Hematopoietic multipotent progenitor cell treated with erythropoietin and hydrocortisone succinate and interleukin-3 and kit ligand, for 4 days (in vitro differentiated cells): ENCODE measurements at places on chromosomes 7 and 10.

- DNase-seq = peak; percentile 51
Observed at GRCh38 chr10:108970016-108970415, 953.3 kb downstream of the XPNPEP1 start.

DNA sequence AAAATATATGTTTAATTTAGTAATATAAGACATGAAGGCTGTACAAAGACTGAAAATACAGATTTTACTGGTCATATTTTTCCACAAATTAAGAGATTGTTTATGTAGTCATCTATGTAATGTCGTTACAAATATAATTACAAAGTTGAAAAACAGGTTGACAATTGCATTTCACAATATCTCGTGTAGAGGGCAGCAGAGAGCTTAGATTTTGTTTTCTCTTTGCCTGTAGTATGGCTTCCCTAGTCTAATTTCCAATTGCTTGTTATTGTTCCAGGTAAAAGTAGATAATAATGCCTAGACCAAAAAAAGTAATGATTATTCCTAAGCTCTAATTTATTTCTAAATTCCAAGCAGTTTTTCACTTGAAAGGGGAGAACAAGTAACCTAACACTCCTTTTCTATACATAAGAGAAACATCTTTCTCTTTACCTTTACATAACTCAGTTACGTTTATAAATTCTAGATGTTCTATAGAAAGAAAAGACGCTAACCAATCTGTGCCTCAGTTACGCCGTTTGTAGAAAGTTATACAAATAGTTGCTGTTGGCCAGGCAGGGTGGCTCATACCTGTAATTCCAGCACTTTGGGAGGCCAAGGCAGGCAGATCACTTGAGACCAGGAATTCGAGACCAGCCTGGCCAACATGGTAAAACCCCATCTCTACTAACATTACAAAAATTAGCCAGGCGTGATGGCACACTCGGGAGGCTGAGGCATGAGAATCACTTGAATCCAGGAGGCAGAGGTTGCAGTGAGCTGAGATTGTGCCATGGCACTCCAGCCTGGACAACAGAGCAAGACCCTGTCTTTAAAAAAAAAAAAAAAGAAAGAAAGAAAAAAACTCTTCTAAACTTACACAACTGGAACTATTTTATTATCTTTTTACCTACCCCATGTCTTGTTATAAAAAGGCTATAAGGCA lies 30.0 kb downstream of the NET1 start:
- DNase-seq = peak; percentile 75

- no peak for DNase-seq
Observed at GRCh38 chr10:132912713-132913558, 29.4 kb downstream of the CFAP46 start.

DNA sequence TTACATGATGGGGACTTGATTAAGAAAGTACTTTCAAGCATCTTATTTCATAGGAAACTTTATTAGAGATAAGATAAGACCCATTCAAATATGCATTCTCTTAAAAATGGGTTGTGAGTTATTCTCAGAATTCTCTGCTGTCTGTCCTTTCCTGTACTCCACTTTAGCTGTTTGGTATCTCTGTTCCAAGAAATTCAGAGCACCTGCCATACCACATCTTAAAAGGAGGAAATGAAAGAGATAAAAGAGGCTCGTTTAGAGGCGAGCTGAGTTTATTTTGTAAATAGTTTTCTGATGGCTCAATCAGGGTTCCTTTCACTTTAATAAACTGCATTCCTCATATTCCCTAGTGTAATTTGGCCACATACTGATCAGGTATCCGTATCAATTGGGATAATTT lies 87.2 kb downstream of the MDFIC start:
- DNase-seq = peak; percentile 76

DNA sequence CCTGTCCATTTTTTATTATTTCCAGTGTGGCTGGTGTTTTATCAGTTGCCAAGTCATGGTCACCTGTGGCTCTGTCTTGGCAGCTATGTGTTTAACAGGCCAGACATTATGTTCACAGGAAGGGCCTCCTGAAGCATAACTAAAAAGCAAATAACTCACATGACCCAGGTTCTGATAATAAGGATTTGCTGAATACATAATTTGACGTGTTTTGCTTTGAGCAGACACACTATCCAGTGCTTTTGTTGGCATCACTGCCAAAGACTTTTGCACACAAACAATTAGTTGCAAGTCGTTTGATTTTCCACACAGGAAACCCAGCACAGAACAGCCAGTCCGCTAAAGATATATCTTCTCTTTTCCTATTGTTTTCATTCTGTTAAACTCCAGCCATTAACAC lies 173.6 kb downstream of the ARL4A start:
- DNase-seq = no peak

GRCh38 chr10:12428447-12429135 lies 79.2 kb downstream of the CAMK1D start:
- DNase-seq = no peak

DNA sequence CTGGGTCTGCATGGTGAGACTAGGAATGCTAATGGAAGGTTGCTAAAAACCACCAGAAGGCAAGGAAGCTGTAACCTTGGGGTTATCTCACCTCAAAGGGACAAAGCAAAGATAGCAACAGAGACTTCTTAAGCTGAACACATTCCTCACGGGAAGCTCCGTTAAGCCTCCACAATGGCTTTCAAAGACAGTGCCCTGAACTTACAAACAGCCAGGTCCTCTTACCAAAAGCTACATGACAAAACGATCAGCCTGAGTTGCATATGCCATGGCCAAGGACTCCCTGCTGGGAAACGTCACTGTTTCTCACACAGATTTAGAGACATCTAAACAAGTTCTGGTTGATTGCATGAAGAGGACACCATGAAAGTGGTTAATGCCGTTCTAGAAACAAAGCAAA lies 52.7 kb downstream of the HTR5A start:
- DNase-seq = no peak

- peak; percentile 24 for DNase-seq
Observed at GRCh38 chr7:23373151-23374004, 74.2 kb downstream of the MALSU1 start.

DNA sequence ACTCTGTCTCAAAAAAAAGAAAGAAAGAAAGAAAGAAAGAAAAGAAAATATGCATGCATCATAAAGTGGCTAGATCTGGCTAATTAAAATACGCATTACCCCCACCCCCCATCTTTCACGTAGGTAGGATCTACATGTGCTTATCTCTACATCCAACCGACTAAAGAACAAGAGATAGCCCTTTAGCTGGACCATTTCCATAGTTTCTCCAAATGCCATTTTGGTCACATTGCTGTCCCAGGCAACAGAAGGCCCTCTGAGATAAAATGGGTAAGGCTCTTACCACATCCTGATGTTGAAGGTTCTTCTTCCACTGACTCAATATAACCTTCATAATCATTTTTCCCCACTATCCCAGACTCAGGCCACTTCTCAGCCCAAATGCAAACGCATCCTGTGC lies 31.5 kb downstream of the PIK3AP1 start:
- peak; percentile 97 for DNase-seq

DNA sequence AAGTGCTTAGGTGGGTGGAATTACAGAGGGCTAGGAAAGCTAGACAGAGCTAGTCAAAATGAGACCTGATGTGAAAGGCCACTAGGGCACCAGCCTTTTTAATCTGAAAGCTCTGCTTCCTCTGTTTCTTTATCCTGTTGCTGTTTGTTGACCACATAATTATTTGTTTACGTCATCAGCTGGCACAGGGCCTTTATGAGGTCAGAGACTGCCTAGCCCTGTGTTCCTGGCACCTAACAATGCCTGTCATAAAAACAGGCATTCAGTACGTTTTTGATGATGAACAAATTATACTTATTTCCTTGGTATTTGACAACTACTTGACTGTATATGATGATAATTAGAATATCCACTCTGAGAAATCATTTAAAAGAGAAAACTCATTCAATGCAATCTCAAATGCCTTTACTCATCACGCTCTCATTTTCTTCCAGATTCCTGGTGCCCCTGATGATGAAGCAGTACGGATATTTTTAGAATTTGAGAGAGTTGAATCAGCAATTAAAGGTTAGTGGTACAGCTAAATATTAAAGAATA lies 26.0 kb downstream of the RBM17 start:
- DNase-seq = no peak

- DNase-seq = no peak
Observed at GRCh38 chr10:115979576-115979975, 293.4 kb downstream of the GFRA1 start.

GRCh38 chr10:52213321-52213752 lies 100.7 kb upstream of the DKK1 start:
- DNase-seq = no peak

GRCh38 chr7:104371216-104371979 lies 43.0 kb downstream of the LHFPL3 start:
- DNase-seq = no peak

DNA sequence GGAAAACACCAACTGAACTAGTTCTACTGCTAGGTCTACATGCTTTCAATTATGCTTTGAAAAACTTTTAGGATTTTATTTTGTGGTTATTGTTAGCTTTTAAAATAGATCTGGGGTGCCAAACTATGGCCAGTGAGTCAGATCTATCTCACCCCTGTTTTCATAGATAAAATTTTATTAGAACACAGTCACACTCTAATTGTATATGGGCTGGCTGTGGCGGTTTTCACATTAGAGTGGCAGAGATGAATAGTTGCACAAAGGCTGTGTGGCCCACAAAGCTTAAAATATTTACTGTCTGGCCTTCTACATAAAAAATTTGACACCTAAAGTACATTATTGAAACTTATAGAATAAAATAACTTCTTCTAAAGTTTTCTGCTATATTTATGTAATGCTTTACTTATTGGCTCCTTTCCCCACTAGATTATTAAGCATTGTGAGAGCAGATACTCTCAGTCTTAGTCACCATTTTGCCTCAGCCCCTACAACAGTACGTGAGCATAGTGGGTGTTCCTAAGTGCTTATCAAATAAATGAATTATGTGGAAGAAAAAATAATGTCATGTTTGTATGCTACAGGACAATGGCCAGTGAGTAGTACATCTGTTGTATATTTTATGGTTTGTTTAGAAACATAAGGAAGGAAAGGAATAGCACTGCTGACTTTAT lies 5.4 kb upstream of the SUV39H2 start:
- DNase-seq = peak; percentile 52

DNA sequence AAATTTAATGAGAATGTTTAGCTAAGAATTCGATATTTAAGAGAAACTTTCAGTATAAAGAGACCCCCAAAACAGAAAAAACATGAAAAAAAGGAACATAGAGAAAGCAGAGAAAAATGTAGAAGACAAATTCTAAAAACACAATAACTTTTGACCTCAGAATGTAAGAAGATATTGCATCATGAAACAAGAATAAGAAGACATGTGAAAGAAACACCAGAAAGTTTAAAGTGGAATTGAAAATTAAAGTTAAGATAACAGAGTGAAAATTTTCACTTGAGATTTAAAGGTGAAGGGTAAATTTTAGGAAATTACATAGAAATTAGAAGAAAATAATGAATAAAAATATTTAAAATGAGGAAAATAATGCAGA lies 78.2 kb upstream of the FAM3C start:
- no peak for DNase-seq

GRCh38 chr7:50959991-50960390 lies 177.3 kb upstream of the GRB10 start:
- no peak for DNase-seq

- no peak for DNase-seq
Observed at GRCh38 chr7:106061301-106061979, 50.7 kb downstream of the SYPL1 start.

DNA sequence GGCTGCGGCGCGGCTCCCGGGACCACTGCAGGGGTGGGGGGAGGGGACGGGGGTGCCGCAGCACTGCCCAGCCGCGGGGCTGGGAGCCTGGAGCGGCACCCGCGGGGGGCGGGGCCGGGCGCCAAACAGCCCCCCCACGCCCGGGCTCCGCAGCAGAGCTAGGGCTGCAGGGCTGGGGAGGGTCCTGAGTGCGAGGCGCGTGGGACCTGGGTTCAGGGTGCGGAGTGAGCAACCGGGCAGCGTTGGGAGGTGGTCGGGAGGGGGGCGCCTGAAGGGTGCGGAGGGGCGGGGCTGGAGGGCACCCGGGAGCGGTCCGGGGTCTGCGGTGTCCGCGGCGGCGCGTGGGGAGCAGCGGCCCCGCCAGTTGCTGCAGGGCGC lies 528 bp downstream of the CAMK2G start:
- no peak for DNase-seq

- no peak for DNase-seq
Observed at GRCh38 chr7:106783286-106783685, 81.8 kb upstream of the PIK3CG start.

- no peak for DNase-seq
Observed at GRCh38 chr7:114519240-114519639, 104.6 kb downstream of the FOXP2 start.

GRCh38 chr7:78437118-78437517 lies 638.5 kb downstream of the PHTF2 start:
- no peak for DNase-seq

DNA sequence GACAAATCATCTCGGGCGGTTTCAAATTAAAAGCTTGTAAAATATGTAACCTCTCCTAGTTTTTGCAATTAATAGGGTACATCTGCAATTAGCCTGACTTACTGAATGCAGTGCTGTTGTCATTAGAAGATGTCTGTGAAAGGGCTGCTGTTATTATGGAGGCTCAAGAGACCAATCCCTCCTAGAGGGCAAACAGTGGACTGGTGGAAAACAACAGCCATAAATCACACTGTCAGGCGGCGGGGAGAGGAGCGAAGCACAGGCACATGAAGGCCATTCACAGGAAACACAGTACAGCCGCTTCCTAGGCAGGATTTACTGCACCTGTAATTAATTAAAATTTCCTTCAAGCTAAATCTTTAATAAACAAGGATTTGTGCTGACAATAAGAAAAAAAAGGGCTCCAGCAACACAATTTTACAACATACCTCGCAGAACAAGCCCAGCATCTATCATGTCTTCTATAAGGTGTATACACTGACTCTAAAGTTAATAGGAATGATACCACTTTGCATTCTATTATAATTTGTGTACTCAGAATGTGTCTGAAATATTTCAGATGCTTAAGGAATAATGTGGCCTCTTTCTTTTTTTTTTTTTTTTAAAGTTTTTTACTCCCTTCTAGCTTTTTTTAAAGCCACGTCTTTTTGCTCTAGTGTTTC lies 50.7 kb downstream of the ERCC6 start:
- no peak for DNase-seq

DNA sequence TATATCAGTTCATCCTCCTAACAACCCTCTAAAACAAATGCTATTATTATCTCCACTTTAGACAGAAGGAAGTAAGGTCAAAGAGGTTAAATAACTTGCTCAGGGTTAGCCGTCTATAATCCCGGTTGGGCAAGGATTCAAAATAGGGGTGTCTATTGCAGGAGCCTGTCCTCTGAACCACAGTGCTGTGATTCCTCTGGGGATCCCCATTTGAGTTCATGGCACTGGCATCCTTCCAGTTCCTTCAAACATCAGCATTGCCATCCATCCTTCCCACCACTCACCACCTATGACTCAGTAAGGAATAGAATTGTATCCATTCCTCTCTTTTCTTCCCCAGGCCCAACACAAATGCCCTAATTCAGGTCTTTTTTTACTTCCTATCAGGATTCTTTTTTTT lies 25.6 kb downstream of the HPS6 start:
- DNase-seq = no peak

GRCh38 chr10:118047157-118047719 lies 497 bp upstream of the RAB11FIP2 start:
- no peak for DNase-seq

GRCh38 chr7:74572301-74572979 lies 85.1 kb upstream of the GTF2I start:
- peak; percentile 88 for DNase-seq
